ENCODE measurements at places on chromosomes 11 and 22. TPM values are rescaled to one million over a fixed set of nuclear protein-coding genes. Genes with fewer than 3 reads are reported as not detected.

- DNase-seq, result no peak
- H3K4me3 ChIP-seq, result no peak overlapping the region
- no peak overlapping the region for H3K27ac ChIP-seq
- H3K27me3 ChIP-seq, result peaks cover 10% of the 10 kb centered on the region
- peaks cover 3% of the 10 kb centered on the region for H3K4me1 ChIP-seq
Observed at GRCh38 chr11:117909611-117910382, 19.4 kb downstream of the TMPRSS13 start.

DNA sequence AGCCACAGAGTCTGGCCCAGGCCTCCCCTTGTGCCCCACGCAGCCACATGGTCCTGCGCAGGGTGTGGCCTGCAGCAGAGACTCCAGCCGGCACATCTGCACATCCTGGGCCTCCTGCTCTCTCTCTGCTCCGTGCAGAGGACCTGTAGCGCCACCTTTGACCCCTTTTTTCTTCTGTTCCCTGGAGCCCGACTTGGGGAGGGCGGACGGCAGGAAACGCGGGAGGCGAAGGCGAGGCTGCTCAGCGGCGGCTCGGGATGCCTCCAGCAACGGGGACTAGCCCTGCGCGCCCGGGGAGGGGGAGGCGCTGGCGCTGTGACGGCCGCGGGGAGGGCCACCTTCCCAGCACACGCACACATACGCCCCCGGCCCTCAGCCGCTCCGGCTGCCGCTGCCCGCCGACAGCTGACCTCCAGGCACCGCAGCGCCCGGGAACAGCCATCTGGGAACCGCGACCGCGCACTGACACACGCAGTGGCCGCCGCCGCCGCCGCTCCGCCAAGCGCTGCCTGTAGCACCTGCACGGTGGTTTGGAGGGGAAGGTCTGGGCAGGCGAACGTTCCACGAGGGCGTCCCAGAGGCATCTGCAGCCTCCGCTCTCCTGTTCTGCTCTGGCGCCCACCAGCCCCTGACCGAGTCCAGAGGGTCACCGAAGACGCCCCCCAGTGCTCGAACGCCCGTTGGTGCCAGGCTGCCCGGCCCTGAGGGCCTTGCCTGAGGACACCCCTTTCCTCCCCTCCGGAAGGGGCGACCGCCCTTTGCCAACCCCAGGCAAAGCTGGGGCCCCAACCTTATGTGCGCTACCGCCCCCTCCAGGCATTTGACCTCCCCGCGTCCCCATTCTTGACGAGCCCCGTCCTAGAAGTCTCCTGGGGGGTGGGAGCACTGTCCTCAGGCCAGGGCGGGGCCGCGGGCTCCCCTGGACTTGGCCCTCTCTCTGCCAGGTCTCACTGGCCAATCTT, 16.9 kb upstream of the C22orf42 start:
- no peak overlapping the region for H3K27ac ChIP-seq
- no peaks in the 10 kb centered on the region for H3K27me3 ChIP-seq
- no peak overlapping the region for H3K4me3 ChIP-seq
- H3K36me3 ChIP-seq, result no peaks in the 10 kb centered on the region
- no peaks in the 10 kb centered on the region for H3K4me1 ChIP-seq

DNA sequence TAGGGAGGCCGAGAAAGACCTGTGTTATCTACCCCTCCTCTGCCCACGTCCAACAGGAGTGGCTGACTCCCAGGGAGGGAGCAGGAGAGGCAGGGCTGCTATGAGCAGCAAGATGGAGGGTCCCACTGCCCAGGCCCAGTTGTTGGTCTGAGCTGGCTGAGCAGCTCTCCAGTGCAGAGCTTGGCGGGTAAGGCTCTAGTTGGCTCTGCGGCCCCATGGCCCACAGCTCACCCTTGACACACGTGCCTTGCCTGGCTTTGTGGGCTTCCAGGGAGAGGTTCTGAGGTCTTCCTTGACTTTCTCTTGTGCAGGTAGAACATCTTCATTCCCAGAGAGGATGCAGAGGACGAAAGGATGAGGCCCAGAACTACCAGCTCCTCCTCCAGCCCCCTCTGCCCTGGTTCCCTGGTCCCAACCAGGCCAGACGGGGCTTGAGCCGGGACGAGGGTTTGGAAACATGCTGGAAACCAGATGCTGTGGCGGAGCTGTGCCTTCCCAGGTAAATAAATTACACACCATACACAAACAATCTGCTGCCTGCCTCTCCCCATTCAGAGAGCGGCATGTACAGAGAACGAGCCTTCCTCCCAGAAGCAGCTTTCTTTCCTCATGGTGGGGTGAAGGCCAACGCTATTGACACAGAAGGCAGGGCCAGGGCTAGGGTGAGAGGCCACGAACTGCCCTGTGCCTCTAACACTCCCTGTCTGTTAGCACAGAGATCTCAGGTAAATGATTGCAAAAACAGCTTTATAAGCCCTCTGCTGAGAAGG, 48.1 kb downstream of the DSCAML1 start:
- no peaks in the 10 kb centered on the region for H3K4me1 ChIP-seq
- no peak for DNase-seq
- H3K27ac ChIP-seq, result no peak overlapping the region
- H3K4me3 ChIP-seq, result no peak overlapping the region

Gene MS4A7
- not detected for total RNA-seq

Gene PLAAT5
- total RNA-seq, result 0.50 TPM
